ENCODE measurements at places on chromosomes 1 and 21.

GRCh38 chr1:193312432-193312831 is 126.0 kb upstream of the B3GALT2 start:
- DNase-seq = no peak

DNA sequence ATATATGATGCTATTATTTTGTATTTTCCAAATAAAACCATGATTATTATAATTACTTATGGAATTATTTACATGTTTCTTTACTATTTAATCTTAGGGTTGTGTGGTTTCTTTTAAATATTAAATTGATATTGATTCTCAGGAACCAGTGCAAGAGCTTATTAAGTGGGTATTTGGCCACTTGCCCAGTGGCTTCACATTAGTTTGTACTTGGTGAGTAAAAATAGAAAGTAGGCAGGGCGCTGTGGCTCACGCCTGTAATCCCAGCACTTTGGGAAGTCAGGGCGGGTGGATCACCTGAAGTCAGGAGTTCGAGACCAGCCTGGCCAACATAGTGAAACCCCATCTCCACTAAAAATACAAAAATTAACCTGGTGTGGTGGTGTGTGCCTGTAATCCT is 497.1 kb downstream of the PTPRC start:
- DNase-seq = no peak

- peak; percentile 52 for DNase-seq
These were observed 148.9 kb upstream of the VANGL1 start for GRCh38 chr1:115492880-115493279.

GRCh38 chr1:203129501-203130231 is 2.1 kb downstream of the ADORA1 start:
- DNase-seq = no peak

DNA sequence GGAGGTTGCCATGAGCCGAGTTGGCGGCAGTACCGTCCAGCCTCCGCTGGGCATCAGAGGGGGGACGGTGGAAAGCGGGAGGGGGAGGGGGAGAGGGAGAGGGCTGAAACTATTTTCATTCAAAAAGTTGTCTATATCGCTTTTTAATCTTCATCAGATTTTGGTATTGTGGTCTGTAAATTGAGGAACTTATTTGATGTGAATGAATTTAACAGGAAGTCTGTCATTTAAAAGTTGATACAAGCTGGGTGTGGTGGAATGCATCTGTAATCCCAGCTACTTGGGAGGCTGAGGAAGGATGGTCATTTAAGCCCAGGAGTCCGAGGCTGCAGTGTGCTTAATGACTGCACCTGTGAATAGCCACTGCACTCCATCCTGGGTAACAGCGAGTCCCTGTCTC is 3.0 kb upstream of the EPHX4 start:
- no peak for DNase-seq

- DNase-seq = peak; percentile 44
These were observed 143.2 kb downstream of the PTPRU start for GRCh38 chr1:29379443-29380073.

DNA sequence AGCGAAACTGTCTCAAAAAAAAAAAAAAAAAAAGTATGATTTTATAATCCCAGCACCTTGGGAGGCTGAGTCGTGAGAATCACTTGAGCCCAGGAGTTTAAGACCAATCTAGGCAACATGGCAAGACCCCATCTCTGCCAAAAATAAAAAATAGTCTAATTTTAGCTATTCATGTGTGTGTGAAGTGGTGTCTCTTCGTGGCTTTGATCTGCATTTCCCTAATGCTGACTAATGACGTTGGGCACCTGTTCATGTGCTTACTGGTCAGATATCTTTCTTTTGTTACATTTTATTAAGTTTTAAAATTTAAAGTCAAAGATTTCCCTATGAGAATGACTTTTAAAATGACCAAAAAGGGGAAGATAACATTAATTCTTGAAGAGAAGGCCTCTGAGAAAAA is 31.0 kb downstream of the PSEN2 start:
- no peak for DNase-seq

- DNase-seq = peak; percentile 82
These were observed 205.1 kb upstream of the RUNX1 start for GRCh38 chr21:35254006-35254764.

GRCh38 chr1:185467122-185467521 is 150.1 kb upstream of the IVNS1ABP start:
- no peak for DNase-seq

GRCh38 chr1:18653367-18653766 is 22.7 kb downstream of the PAX7 start:
- DNase-seq = no peak

DNA sequence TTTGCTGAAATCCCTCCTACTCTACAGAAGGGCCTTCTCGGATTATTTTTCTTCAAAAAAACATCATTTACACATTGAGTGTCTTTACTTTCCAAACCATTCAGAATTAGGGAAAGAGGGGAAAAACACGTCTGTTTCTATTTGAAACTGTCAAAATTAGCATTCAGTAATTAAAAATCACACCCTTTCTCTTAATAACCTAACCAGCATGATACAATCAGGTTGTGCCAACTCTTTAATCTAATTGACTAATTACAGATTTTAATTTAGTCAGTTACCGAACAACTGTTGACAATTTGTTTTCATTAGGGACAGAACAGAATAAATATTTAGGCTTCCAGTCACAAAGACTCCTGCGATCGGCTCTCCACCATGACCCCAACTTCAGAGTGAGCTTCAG is 18.8 kb downstream of the SSBP3 start:
- DNase-seq = no peak

DNA sequence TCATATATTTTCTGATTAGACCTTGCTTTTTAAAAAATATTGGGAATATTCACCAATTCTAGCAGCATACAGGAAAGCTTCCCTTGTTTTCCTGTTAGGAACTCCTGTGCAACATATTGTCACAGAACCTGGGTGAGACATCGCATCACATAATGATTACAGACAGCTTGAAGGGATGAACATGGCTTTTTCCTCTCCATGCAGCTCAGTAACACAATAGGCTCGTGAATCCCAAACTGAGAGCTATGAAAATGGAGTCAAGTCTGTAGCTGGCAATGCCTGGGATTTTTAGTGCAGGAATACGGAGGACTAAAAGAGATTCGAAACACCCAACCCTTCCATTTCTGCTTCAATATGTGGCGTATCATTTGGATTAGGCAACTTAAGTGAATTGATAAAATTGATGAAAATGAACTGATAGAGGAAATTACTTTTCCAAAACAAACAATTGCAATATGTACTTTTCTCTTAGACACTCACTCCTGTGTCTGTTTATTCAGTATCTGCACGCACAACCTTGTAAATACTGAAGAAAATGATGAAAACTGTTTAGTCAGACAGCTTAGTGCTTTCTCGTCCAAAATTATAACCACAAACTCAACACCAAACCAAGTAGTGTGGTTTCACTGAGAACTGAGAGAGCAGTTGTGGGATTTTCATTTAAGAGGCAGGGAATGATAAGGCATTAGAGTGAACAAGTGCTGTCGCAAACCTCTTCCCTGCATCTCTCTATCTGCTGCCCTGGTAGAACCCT is 250.4 kb downstream of the PTBP2 start:
- DNase-seq = no peak

DNA sequence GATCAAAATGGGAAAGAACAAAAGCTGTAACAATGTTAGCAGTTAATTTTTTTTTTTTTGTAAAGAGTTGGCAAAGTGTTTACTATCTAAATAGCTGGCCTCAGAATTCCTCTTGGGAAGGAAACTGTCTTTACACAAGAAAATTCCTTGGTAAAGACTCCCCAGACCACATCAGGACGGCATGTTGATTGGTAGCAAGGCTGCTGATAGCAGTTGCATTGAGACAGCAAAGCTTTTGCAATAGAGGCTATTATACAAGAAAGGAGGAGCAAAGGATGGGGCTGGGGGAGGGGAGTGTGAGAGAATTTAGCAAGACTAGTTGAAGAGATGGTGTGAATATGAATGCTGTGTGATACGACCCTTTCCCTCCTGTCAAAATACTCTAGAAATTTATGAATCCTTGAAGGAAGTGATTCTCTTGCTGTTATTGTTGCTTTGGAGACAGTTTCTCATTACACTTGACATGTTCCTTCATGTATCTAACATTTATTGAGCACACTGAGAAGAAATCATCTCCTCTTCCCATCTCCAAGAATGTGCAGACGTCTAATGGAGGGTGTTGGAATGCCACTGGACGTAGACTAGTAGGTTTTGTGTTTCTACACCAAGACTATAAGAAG is 355.6 kb downstream of the SIPA1L2 start:
- DNase-seq = peak; percentile 42

DNA sequence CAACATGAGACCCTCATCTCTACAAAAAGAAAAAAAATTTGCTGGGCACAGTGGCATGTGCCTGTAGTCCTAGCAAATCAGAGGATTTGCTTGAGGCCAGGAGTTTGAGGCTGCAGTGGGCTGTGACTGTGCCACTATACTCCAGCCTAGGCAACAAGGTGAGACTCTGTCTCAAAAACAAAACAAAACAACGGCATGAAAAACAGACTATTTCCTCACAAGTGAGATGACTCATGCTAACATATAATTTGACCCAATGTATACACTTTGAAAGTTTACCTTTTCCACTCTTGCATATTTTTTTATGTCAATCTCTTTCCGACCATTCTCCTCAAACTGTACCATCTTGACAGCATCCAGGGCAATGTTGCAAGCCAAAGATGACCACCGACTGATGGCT is 17.5 kb downstream of the CCT3 start:
- DNase-seq = peak; percentile 26

DNA sequence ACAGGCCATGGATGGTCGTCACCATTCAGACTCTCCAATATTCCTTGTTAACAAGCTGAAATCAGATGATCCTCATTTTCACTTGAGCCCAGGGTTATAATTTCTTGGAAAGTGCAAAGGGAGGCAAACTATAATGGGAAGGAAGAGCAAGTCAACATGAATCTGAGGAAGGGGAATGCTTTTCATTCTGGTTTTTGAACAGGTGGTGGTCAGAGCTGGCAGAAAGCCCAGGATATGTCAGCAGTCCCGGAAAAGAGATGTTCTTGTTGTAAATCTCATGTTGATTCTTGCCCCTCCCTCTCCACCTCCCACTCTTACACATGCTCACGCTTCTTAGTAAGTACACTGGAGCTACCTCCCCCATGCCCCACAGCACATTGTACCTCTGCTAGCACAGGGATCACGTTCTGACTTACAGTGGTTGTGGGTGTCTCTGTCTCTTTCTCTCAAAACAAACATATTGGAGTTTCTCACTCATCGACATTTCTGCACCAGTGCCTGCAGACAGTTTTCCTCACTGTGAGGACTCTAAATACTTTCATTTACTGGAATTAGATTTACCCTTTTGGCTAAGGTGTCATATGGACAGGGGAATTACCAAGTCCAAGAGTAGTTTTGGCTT is 77.6 kb downstream of the XCL2 start:
- DNase-seq = peak; percentile 76

GRCh38 chr1:17102232-17102631 is 17.0 kb downstream of the PADI2 start:
- DNase-seq = no peak

- no peak for DNase-seq
These were observed 17.2 kb upstream of the SYNC start for GRCh38 chr1:32719681-32720275.

DNA sequence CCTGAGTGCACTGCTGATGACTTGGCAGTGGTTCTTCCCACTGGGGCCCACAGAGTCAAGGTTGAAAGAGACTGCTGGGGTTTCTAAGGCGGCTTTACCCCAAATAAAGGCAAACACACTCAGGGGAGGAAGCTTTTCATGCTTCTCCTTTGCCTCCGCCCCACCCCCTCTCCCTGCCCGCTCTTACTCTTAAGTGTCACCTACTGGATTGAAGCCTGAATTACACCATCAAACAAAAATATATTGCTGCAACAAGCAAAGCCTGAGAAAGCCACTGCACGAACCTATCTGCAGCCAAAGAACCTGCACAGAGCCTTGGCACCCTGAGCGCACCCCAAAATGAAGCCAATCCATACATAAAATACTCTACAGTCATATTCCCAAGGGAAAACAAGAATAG is 63.1 kb downstream of the PTGFR start:
- DNase-seq = peak; percentile 7

DNA sequence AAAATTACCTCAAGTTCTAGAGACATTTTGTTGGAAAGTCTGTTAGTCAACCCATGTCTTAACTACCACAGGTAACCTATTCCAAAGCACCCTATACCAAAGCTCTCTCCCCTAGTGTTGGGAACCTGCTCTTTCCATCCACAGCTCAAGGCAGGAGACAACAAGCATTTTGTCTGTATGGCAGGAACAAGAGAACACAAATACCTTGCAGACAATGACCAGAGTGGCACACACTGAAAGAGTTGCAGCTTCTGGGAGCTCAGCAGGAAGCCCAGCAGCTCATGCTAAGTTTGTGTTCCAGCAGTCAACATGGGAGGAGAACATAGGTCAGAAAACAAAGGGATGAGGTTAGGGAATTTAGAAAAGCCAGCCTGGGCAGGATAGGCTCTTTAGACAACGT is 300.8 kb downstream of the HHIPL2 start:
- no peak for DNase-seq

DNA sequence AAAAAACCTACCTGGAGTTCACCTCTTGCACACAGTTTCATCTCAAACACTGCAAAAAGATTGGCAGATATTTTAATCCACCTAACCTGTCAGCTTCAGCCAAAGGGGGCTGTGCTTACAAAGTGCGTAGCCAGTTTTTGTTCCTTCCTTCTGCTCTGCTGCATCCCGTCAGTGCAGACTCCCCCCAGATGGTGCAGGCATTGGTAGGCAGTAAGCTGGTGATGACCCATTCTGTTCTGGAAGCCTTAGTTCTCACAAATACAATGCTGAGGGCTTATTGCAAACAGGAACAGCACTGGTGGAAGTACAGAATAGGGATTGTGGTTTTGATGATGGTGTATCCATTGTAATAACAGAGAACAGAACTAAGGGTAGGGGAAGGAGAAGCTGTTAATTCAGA is 239.5 kb downstream of the RYR2 start:
- no peak for DNase-seq

- DNase-seq = no peak
These were observed 110.9 kb downstream of the ASTN1 start for GRCh38 chr1:177053648-177054047.

DNA sequence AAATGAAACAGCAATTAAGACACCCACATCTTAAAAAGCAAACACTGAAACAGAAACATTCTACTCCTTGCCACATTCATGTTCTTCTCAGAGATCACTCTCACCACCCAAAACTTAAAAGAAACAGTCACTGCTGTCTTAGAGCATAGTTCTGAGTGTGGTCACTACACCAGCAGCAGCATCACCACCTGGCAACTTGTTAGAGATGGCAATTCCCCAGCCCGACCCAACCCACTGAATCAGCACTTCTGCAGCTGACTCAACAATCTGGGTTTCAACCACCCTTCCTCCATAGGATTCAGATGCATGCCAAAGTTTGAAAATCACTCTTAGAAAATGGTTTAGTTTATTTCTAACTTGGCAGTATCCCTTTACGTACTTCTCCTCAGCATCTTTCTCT is 126.1 kb downstream of the CDC42BPA start:
- peak; percentile 88 for DNase-seq

- no peak for DNase-seq
These were observed 14.3 kb downstream of the TRIM11 start for GRCh38 chr1:228392111-228392936.

- DNase-seq = peak; percentile 95
These were observed 72.9 kb downstream of the IVNS1ABP start for GRCh38 chr1:185244015-185244747.
